Peyer's patch (tissue), 4 donors: ENCODE measurements at places on chromosomes 12 and 14. TPM values are rescaled to one million over a fixed set of nuclear protein-coding genes. Genes with fewer than 3 reads are reported as not detected.

Gene ATL1
- 9.5 TPM for total RNA-seq

Gene GALNT8
- 24.1 TPM for total RNA-seq

Gene SLC8A3
- total RNA-seq: 0.18 TPM

Gene SERPINA12
- not detected for total RNA-seq
